ENCODE measurements at places on chromosomes 1 and 21.

GRCh38 chr1:247440001-247440620 lies 17.8 kb downstream of the OR2B11 start:
- no peak for DNase-seq

DNA sequence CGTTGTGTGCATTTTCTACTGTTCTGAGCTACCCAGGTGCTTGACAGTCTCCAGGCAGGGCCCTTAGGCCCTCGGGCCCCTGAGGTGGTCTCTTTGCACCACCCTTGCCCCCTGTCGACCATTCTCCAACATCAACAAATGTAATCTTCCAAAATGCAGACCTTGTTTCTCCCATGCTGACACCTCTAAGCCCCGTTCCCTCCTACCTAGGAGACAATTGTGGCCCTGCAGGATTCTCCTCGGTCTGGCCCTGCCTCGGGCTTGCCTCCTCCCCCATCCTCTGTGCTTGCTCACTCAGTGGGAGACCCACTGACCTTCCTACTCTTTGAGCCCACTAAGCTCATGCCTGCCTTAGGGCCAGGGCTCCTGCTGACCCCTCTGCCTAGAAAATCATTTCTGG lies 104.2 kb upstream of the TARDBP start:
- no peak for DNase-seq

DNA sequence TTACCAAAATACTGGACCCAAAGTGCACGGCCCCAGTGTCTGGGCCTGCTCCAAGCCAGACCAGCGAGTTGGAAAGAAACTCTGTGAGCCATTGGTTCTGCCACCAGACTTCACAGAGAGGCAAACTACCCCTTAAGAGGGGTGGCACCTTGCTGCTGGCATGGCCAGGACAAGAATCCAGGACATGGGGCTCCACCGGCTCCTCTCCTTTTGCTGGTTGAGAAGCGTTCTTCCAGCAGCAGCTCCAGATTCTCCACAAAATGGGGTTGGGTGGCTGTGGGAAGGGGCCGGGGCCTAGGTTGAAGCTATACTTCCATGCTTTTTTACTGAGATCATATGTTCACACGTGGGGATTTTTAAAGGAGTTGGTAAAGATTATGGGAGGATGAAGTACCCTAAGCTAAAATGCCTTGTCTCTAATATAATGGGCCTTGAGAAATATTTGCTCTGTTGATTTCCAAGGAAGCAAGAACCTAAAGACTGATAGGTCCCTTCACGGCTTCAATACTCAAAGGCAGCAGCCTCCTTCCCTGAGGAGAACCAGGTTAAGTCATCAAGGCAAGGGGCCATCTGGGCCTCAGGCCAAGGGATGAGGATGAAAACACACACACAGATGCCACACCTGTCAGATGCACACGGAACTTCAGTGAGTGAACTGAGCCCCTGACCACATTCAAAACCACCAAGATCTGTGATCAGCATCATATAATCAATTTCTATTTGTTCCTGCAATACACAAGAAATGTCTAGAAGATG lies 3.1 kb downstream of the C1orf198 start:
- DNase-seq = no peak

DNA sequence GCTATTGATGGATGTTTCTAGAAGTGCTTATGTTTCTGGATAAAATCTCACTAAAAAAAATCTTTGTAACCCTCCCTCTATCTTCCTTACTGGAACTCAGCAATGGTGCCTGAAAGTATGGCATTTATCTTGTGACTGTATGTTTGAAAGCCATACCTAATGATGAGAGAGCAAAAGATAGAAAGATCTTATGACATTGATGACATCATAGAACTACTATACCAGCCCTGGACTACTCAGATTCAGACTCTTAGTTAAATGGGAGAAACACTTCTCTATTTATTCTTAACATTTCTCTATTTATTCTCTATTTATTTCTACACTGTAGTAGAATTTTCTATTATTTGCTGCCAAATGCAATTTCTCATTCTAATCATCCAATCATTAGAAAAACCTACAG lies 32.7 kb upstream of the SYCP1 start:
- DNase-seq = no peak

DNA sequence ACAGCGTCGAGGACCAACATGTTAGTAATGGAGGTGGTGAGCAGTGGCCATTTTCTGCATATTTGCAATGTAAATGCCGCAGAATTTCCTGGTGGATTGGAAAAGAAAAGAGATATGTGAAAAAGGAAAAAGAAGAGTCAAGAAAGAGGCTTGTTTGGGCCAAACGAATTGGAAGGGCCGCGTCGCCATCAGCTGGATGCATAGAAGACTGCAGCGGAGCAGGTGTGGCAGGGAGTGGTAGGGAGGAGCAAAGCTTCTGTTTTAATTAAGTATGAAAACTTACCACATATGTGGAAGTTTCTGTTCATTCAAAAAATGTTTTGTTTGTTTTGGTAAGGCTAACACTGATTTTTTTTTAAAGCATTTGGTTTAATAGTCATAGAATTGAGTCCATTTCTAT lies 690.7 kb downstream of the NCAM2 start:
- DNase-seq = no peak

DNA sequence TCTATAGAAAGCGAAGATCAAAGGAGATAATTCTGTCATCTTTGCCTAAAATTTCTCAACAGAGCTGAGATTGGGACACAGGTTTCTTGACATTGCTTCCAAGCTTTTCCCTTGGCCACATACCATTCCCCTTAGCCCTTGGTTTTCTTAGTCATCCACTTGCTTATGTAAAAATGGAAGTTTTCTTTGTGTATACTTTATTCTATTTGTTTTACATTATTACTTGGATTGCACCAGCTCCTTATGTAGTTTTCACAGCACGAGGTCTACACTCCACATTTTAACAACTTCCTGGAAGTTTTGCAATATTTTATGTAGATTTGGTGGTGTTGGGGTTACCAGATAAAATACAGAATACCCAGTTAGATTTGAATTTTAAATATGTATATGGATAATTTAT lies 129.8 kb downstream of the PLA2G4A start:
- DNase-seq = no peak

GRCh38 chr1:210469441-210469840 lies 140.7 kb downstream of the HHAT start:
- DNase-seq = no peak

DNA sequence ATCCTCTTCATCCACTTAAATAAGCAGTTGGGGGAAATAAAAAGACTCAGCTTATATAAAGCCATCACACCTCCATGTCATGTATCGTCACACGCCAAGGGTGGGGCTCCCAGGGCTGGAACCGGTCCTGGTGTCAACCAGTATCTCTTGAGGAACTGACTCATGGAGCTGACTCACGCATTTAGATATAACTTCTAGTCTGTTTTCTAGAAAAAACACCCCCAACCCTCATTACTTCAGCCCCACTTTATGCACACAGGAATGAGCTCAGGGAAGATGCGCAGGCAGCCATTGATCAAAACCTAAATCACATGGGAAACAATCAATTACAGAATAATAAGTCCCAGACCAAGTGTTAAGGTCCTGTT lies 6.9 kb upstream of the IL22RA1 start:
- peak; percentile 59 for DNase-seq

DNA sequence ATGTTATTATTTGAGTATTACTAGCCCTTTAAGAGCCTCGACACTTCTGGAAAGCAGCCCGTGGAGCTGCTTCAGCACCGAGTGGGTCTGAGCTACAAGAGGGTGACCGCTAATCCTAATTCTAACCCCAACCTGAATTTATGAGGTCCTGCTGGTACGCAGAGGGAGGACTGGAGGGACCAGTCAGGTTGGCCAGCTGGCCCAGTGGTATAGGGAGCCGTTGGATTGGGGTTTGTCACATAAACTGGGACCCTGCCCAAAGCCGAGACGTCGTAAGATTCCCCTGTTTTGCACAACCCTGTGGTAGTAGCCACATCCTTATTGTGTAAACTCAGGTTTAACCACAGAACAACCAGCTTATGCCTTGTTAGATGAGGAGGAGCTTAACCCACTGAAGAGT lies 60.8 kb upstream of the F3 start:
- DNase-seq = peak; percentile 8

DNA sequence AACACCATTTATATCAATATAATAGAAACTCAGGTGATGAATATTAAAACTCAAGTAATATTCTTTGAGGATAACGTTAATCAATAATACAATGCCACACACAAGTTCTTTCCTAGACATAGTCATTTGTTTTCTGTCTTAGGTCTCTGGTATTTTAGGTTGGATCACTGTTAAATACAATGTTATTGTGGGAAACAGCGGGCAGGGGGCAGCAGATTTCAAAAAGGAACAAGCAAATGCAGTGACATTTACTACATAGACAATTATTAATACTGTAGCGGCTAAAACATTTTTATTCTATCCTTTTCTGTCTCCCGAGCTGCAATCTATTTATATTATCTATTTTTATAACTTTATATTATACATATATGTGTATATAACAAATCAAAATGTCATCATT lies 186.4 kb upstream of the ZNHIT6 start:
- no peak for DNase-seq

DNA sequence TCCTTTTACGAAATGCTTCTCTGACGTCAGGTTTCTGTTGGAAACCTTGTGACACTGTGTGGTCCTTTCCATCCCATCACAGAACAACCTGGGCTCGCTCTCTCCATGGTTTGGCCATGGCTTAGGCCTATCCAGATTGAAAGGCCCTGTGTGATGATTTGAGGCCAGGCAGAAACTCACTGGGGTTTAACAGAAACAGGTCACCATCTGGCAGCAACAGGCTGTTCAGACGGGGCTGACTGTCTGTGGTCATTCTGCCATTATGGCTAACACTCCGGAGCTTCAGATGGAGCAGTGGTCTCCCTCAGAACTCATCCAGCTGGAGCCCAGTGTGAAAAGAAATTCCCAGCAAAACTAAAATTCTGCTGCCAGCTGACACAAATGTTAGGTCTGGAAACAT lies 9.3 kb downstream of the PLEKHM2 start:
- no peak for DNase-seq

DNA sequence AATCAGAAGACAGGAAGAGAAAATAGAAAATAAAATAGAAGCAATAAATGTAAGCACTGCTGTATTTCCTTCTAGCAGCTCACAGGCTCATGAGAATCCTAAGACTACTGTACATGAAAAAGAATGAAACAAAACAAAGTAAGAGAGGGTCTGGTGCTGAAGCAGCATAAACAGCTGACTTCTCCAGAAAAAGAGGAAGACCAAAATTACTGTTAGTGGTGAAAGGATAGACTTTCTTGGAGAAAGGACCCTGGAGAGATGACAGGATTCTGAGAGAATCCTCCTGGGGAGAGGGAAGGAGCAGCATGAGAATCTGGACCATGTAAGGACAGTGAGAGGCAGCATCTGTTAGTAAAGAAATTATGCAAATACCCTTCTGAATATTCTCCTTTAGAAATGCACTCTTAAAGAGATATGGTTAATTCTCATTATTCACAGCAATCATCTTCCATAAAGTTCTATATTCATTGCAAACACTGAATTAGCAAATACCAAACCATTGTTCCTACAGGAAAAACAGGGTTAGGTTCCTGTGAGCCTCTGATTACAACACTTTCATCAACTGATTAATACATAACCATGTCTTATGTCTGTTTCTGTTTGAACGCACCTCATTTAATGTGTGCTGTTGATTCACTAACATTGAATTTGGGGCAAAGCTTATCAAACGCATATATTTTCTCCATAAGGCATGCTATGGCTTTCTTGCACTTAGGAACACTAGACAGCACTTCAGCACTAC lies 17.0 kb downstream of the SLC25A24 start:
- DNase-seq = no peak

DNA sequence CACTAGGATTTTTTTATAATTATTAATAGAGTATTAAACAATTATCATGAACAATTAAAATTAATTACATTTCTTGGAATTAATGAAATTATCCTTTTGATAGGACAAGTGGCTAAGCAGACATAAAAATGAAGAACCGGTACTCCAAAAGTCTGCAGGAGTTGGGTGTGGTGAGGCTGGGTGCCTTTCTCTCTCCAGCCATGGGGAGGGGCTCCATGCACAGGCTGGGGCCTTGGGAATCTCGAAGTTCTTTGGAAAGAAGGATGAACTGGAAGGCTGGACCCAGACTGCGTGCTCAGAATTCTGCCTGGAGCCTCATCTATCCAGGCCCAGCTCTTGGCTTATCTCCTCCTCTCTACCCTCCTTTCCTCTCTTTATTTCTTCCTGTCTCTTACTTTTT lies 94.1 kb downstream of the ACTL8 start:
- no peak for DNase-seq

DNA sequence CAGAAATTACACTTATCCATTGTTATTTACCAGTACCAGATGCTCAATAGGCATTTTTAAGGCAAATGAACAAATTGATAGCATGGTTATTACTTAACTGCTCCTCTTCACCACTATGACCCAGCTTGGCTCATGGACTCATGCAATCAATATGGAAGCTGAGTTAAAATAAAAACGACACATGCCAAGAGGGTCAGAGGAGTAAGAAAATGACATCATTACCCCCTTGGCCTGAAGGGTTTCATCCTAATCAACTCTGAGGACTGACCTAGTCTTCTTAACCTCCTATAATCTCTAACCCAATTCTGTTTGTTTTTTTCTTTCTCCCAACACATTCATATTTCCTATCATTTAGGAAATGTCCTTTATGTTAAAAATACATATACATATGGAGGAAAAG lies 41.6 kb downstream of the IRF2BP2 start:
- DNase-seq = no peak

GRCh38 chr1:220516722-220517042 lies 11.3 kb upstream of the MARK1 start:
- DNase-seq = no peak

DNA sequence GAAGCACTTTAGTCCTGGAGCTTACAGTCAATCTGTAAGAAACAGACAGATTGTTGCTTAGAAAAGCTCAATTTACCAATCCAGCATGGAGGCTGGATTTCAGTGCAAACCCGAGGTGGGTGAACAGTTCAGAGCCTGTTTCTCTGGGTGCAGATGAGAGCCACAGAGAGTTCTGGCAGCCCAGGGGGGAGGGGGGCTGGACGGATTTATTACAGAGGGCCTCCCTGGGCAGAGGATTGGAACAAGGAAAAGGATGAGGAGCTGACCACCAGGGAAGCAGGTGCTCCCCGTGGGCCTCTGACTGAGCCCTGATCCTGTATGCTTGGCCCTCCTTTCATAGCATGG lies 38.0 kb upstream of the EPS8L3 start:
- no peak for DNase-seq

GRCh38 chr1:32755098-32755809 lies 52.7 kb upstream of the SYNC start:
- no peak for DNase-seq

- no peak for DNase-seq
These were observed 190.5 kb downstream of the TOMM20 start for GRCh38 chr1:234938135-234938534.

Data from CD4-positive, alpha-beta T cell treated with Interleukin-4 for 4 hours (primary cell).